ENCODE measurements at places on chromosomes 7 and 10.
A peak's percentile ranks its signal among the peaks of the same experiment; 100 is the strongest.

- no peak for DNase-seq
These were observed 7.5 kb downstream of the CEP41 start for GRCh38 chr7:130433301-130433700.

- DNase-seq = no peak
These were observed 15.8 kb downstream of the PLEKHA1 start for GRCh38 chr10:122390271-122390670.

DNA sequence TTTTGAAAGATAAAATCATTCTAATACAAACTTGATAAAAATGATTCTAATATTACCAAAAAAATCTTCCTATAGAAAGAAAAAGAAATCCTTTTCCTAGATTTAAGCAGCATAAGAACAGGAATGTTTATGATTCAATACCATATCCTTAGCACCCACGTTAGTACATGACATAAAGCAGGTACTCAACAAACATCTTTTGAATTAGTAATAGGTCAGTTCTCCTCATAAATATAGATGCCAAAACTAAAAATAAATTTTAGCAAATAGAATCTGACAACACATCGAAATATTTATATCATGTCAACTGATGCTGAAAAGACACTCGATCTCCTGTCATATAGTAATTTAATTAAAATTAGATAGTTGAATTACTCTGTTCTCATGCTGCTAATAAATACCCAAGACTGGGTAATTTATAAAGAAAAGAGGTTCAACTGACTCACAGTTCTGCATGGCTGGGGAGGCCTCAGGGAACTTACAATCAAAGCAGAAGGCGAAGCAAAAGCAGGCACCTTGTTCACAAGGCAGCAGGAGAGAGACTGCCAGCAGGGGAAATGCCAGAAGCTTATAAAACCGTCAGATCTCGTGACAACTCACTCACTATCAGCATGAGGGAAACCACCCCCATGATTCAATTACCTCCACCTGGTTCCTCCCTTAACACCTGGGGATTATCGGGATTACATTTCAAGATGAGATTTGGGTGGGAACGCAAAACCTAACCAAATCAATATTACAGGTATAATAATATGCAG is 191.8 kb downstream of the HTR7 start:
- no peak for DNase-seq

GRCh38 chr7:33554046-33554445 is 351.3 kb upstream of the BMPER start:
- no peak for DNase-seq

DNA sequence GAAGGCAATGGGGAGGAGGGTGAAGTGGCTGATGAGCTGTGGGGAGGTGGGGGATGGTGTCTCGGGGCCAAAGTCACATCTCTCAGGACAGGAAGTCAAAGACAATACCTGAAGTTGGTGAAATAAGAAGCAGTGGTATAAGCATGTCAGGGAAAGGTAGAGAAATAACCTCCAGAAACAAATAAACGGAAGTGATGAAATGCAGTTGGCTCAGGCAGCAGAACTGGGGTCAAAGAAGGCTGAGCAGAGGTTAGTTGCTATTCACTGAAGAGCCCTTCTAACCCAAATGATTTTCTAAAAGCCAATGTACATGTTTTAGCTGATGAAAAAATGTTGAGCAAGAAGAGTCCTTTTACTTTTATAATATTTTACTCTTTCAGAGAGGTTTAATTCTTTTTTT is 78.6 kb upstream of the ADRB1 start:
- DNase-seq = no peak

DNA sequence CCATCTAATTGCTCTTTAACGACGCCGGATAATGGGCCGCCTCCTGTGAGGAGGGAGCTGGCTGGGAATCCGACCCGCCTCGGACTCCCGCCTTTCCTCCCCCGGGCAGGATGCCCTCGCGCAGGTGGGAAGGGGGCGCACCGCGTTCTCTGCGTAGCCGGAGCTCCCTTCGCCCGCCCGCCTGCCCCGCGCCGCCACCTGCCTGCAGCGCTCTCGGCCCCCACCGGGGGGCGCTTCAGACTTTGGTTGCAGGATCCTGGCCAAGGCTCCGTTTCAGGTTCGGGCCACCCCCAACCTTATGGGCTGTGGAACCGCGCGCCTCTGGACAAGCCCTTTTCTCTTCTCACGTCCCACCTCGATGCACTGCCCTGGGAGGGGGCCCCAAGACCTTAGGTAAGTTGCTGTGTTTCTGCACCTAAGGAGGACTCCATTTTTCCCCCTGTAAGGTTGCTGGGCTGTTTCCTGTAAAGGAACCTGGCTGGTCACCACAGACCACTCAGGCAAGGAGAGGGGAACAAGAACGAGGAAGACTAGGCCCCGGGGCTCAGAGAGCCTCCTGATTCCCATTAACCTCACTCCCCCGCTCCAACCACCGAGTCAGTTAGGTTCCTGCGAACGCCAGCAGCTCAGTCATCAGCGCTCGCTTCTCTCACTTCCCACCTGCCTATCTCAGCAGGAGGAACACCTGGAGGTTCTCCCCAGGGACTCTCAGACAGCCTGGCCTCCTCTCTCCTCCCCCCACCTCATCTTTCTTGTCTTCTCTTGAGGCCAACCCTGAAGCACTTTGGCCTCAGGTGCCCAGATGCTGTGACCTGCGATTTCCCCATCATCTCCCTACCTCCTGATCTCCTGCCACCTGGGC is 11.3 kb upstream of the KAZALD1 start:
- DNase-seq = peak; percentile 33

- DNase-seq = no peak
These were observed 57.2 kb upstream of the STEAP1B start for GRCh38 chr7:22557167-22557566.

DNA sequence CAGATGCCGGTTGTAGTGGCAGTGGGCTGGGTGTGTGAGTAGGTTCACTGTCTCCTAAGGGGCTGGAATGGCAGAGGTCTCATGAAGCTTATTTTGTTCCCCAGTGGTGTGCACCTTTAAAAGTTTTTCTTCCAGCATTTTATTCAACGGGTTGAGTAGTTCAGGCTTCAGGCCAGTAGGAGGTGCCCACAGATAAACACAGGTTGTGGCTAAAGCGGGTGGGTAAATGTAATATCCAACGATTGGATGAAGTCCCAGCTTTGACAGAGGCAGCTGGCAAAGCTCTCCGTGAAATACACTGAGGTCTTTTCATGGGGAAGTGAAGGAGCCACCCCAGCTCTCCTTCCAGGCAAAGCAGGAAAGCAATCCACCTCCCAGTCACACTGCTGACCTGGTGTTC is 339.8 kb upstream of the LRRTM3 start:
- peak; percentile 16 for DNase-seq

DNA sequence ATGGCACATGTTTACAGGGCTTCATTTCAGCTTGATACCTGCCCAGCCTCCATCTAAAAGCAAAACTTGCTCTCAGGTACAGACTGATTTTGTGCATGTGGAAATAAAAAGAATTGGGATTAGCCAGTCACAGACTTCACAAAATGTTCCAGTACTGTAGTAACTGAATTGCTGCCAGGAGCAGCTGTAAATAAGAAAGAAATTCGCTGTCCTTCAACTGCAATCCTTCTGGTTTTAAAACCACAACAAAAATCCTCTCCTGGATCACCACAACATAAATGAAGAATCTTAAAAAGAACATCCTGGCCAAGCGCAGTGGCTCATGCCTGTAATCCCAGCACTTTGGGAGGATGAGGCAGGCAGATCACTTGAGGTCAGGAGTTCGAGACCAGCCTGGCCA is 3.9 kb upstream of the MIOS start:
- DNase-seq = no peak

- no peak for DNase-seq
These were observed 14.0 kb upstream of the ZNF273 start for GRCh38 chr7:64888901-64889685.

GRCh38 chr10:93437086-93437945 is 44.8 kb downstream of the MYOF start:
- peak; percentile 96 for DNase-seq

DNA sequence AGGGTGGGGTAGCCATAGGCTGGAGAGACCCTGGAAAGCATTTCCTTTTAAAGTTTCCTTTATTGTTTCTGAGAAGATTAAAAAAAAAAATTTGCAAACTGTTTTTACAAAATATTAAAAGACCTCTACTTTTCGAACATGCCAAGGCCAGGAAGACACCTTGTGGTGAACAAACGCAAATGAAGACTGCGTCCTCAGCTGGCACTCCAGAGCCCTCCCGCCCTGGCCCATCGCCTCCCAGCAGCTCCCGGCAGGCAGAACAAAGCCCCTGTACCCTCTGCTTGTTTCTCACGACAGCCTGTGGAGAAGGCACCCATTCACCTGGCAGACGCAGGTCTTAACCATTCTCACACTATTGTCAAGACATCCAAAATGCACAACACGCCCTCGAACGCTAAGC is 56.4 kb downstream of the ESYT2 start:
- DNase-seq = no peak

DNA sequence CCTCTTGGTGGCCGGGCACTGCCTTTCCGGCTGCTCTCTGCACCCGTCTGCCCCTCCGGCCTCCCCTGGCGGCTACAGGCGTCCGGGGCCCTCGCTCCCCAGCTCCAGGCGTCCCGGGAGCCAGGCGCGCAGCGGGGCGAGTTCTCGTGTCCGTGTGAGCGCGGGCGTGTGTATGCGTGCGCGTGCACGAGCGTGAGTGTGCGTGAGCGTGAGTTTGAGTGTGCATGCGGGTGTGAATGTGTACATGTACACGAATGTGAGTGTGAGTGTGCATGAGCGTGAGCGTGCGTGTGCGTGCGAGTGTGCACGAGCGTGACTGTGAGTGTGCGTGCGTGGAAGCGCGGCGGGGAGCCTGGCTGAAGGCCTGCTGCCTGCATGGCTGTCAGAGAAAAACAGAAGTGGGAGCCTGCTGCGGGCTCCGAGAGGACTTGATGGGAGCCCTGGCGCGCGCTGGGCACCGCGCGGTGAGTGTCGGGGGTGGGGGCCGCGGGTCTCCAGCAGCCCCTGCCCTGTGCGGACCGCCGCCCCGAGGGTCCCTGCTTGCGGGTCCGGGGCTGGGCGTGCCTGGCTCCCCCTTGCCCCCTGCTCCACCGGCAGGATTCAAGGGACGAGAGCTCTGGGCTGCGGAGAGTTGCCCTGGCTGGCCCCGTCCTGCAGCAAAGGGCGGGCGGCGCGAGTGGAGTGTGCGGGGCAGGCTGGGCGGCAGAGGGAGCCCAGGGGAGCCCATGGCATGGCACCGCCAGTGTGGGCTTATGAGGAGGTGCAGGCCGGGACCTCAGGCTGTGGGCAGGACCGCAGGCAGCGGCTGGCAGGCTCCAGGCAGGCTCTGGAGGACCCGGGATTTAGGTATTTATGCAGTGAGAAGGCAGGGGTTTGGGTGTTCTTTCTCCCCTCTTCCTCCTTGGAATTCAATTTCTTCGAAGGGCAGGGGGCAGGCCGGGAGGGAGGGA is 75.8 kb upstream of the EN2 start:
- DNase-seq = no peak

DNA sequence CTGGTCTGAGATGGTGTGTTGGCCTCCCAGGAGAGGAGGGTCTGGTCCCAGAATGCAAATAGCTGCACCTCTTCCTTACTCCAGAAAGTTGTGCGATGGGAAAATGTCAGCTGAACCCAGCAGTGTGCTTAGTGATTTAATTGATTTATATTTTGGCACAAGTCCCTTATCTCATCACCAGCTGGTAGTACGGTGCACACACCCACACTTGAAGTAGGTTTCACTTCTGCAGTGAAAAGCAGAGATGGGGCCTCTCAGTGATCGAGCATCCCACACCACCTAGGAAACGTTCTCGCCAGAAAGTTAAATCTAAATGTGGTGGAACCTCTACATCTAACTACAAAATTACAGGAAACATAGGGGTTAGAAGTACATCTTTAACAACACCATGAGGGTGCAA is 80.4 kb downstream of the UBE3C start:
- DNase-seq = no peak

- no peak for DNase-seq
These were observed 838 bp upstream of the DLX6 start for GRCh38 chr7:97004247-97005182.

- DNase-seq = no peak
These were observed 10.9 kb downstream of the HPSE2 start for GRCh38 chr10:99224766-99225165.

- DNase-seq = no peak
These were observed 10.3 kb downstream of the EPHB6 start for GRCh38 chr7:142864980-142865747.

GRCh38 chr7:91912494-91912893 is 28.2 kb upstream of the AKAP9 start:
- no peak for DNase-seq

GRCh38 chr7:77238703-77239136 is 39.1 kb upstream of the FGL2 start:
- no peak for DNase-seq

DNA sequence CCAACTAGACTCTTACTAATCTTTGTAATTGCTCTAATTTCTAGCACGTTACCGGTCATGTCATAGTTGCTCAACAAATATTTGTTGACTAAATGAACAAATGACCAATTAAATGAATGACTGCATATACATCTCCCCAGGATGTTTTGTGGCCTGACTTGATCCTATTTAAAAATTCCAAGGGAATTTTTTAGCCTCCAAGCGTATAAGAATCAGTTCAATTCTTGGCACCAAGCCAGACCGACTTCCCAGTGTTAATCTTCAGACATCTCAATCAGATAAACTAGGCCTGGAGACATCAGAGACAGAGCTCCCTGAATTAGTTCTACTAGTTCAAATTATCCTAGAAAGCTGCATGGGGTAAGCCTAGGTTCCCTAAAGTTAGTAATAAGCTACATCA is 96.0 kb downstream of the GSAP start:
- DNase-seq = no peak

DNA sequence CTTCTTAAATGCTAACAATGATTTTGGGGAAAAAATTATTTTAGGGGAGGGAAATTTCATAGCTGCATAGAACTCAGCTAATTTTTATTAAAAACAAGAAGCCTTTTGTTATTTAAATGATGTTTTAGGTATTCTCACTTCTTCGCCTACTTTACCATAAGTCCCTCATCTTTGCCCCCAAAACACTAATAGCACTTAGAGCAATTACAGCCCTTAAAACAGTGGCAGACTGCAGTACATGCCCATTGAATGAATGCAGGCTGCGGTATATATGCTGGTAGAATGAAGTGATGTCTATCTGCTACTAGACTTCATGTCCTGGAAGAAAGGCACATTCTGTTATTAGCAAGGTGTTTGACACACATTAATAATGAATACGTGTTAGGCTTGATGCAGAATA is 2.9 kb upstream of the SPAG6 start:
- DNase-seq = no peak

- DNase-seq = no peak
These were observed 25.4 kb downstream of the RBM33 start for GRCh38 chr7:155669717-155670505.

- DNase-seq = peak; percentile 21
These were observed 158.8 kb downstream of the TWIST1 start for GRCh38 chr7:18958627-18959026.

GRCh38 chr10:47297866-47298540 is 2.0 kb upstream of the GDF10 start:
- DNase-seq = no peak

- DNase-seq = peak; percentile 60
These were observed 72.5 kb upstream of the GSDME start for GRCh38 chr7:24829787-24830186.

Measured in brain microvascular endothelial cell (primary cell).